ENCODE measurements at places on chromosomes 3 and 15.

DNA sequence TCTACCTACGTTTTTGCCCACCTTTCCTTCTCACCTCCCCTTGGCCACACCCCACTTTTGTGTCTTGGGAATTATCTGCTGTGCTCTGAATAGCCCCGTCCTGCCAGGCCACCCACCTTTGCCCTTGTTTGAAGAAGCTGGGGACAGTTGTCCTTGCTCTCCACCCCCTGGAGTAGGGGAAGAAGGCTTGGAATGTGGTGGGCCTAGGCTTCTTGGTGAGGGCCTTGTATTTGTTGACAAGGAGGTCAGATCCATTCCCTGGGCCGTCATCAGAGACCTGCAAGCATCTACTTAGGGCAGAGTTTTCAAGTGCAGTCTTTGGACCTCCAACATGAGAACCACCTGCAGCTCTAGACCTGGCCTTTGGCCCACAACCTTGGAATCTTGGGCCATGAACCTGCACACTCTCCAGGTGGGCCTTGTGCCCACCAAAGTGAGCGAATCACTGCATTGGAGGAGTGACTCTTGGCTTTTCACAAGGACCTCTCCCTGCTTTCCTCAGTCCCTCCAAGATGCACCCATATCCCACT is 160.6 kb downstream of the APBA2 start:
- no peak for DNase-seq

DNA sequence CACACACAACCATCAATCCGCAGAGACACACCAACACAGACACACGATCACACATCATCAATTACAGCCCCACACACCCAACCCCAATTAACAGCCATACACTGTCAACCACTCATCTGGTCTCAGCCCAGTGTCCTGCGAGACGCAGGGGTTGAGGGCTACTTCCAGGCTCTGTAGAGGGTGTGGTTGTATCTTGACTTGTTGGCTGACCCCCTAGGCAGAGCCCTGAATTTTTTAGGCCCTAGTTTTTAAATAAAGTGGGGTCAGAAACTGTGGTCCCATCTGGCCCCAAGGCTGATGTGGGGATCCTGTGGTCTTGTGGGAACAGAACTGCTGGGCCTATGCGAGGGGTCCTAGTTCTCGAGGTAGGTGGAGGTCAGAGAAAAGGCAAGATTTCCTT is 9.2 kb downstream of the VILL start:
- no peak for DNase-seq

DNA sequence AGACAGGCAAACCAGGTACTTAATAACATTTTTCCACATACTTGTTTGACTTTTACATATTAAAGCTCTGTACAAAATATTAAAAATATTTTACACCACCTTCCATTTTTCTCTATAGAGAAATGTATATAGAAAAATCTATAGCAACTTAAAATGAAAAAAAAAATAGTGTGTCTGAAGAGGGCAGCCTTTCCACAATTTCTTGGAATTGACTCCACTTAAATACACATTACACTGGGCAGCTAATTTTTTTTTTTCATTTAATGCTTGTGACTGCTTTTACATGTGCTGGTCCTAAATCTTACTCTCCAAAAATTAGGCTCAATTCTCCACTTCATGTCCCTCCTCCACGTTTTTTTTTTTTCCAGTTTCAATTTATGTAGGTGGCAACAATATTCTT is 427.0 kb upstream of the RBMS3 start:
- no peak for DNase-seq

- DNase-seq, result no peak
These were observed 112.0 kb downstream of the WNT7A start for GRCh38 chr3:13767896-13768295.

- no peak for DNase-seq
These were observed 57.6 kb downstream of the AAGAB start for GRCh38 chr15:67196672-67197363.

DNA sequence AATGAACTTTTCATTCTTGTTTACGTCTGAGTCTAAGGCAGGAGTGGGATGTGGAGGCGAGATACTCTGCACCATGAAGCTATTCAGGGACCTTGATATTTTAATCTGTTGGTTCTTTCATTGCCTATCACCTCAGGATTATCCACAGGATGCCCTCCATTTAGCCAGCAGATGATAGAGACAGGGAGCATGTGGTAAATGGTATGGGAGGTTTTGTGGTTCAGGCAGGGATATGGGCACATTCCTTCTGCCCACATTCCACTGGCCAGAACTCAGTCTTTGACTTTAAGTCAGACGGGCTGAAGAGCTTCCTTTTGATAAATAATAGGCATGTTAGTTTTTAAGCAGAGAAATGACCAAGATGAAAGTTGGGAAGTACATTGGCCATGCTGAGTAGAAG is 548.0 kb upstream of the CCDC54 start:
- no peak for DNase-seq

DNA sequence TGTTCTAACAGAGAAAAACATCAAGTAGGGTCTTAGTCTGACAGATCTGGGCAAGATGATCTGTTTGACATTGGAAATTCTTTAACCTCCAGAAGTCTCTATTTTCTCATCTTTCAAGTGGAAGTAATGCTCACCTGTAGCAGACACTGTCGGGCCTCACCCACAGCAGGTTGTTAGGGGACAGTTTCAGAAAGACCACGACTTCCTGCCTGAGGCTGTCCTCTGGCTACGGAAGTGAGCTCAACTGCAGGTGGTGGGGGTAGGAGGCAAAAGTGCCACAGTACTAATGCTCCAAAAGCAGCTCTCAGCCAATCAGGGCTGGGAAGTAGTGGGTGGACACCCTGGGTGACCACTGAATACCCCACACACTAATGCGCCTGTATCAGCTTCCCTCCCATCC is 111.4 kb upstream of the TOPAZ1 start:
- no peak for DNase-seq

- no peak for DNase-seq
These were observed 374.7 kb downstream of the IL5RA start for GRCh38 chr3:2735392-2735894.

- no peak for DNase-seq
These were observed 32.4 kb downstream of the PEAK1 start for GRCh38 chr15:77387365-77388105.

DNA sequence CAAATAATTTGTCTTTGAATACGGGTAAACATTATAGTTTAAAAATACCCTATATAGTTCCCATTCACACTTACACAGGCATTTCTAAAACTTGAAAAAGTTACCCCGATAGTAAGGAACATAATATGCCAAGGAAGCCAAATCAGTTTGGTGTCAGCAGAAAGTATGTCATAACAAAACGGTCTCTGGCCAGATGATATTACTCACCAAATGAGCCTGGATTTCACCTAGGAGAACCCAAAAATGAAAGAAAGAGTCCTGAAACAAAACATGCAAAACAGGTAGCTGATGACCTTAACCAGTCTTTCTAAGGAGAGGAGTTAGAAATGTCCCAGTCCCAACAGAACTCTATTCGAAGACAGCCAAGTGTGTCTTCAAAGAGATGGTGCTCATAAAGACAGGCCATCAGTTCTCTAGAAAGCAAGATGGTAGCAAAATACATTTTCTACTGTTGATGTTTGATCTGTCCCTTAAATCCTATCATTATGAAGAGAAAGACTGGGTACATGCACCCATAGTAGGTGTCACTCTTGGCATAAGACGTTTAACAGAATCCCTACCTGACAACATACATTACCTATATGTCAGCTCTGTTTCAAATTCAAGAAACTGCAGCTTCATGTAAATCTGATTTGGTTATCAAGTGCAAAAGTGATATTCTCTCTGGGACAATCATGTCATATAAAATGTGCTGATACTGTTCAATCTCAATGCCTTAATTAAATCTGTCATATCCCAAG is 942.5 kb downstream of the ROBO1 start:
- no peak for DNase-seq

DNA sequence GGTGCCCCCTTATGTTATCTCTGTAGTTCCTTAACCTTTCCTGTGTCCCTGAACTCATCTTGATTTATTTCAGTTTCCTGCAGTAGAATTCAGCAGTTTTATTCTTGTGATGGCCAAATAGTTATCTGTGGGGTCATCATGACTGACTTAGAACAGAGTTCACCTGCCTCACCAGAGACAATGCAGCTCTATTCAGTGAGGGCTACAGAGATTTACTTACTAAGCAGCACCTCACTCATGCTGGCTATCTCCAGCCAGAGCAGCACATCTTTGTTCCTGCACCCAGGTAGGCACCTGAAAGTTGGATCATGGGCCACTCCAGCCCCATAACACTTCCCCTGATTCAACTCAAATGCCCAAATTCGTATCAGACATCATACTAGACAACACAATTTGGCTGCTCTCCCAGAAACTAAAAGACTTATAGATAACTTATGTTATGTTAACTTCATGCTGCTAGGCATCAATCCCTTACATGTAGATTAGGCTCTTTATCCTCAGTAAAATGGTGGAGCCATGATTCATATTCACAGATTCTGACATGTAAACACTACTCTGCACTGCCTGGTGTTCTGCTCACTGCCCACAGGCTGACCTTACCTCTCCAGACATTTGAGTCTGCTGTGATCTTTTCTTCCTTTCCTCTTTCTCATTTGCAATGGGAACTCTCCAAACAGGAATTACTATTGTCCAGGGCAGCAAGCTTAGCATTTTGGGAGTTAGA is 9.3 kb upstream of the GOLGB1 start:
- no peak for DNase-seq

DNA sequence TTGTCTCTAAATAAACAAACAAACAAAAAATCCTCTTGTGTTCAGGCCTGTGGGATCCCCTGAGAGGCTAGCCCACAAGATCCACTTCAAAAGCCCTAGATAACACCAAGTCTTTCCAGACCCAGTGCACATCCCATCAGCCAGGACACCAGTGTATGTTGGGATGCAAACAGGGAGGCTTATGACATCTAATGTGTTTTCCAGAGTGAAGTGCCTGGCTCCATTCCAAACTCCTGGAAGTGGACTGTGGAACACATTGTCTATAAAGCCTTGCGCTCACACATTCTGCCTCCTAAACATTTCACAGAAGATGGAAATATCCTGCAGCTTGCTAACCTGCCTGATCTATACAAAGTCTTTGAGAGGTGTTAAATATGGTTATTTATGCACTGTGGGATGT is 57.0 kb downstream of the MLH1 start:
- no peak for DNase-seq

DNA sequence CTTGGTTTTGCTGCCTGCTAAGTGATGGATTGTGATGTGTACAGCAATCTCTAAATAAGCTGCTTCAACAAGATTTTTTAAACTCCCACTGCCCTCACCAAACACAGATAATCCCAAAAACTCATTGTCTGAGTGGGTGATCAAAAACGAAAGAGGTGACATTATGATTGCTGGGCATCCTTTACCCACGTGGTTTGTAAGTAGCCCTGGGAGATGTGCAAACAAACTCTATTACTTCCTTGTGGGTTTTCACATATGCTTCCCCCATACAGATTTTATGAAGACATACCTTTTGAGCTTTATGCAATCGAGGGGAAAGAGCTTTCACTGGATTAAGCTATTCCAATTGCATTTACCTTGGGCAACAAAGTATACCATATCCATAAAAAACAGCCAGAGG is 1000.4 kb downstream of the FHIT start:
- no peak for DNase-seq

GRCh38 chr15:38683382-38684242 is 119.0 kb upstream of the RASGRP1 start:
- DNase-seq, result peak; percentile 78

DNA sequence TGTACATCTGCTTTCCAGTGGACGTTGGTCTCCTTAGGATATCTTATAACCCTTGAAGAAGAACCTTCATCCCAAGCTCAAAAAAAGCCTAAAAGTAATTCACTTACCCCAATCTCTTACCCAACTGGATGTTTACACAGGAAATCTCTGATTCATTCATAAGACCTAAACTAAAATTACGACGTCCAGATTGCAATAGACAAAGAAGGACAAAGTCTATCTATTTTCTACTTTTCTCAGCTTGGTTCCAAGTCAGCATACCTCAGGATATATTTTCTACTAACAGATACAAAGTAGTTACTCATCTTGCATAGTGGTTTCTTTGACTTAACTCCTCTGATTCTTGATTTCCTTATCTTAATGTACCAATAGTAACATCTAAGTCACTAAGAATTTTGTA is 669.9 kb downstream of the OTOL1 start:
- no peak for DNase-seq

DNA sequence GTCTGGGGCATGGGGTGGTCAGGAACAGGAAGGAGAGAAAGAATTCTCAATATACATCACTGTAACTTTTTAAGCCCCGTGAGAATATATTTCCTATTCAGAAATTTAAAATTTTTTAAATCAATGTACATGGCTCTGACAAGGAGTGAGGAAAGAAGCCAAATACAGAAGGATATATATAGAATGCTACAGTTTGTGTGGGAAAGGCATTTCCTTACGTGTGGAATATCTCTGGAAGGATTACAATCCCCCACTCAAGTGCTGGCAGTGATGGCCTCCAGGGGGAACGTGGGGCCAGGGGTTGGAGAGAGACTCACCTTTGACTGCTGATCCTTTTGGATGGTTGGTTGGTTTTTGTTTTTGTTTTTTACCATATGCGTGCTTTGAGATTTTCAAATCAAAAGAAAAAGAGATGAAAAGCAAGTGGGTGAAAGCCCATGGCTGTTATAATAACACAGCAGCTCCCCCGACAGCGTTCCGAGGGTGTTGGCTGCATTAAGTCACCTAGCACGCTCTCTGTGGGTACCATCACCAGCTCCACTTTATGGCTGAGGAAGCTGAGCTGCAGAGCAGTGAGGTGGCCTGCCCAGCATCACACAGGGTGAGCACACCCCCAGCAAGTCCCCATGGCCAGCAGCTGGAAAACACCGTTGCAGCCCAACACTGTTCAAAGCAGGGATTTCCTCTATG is 39.9 kb downstream of the TPRA1 start:
- no peak for DNase-seq

DNA sequence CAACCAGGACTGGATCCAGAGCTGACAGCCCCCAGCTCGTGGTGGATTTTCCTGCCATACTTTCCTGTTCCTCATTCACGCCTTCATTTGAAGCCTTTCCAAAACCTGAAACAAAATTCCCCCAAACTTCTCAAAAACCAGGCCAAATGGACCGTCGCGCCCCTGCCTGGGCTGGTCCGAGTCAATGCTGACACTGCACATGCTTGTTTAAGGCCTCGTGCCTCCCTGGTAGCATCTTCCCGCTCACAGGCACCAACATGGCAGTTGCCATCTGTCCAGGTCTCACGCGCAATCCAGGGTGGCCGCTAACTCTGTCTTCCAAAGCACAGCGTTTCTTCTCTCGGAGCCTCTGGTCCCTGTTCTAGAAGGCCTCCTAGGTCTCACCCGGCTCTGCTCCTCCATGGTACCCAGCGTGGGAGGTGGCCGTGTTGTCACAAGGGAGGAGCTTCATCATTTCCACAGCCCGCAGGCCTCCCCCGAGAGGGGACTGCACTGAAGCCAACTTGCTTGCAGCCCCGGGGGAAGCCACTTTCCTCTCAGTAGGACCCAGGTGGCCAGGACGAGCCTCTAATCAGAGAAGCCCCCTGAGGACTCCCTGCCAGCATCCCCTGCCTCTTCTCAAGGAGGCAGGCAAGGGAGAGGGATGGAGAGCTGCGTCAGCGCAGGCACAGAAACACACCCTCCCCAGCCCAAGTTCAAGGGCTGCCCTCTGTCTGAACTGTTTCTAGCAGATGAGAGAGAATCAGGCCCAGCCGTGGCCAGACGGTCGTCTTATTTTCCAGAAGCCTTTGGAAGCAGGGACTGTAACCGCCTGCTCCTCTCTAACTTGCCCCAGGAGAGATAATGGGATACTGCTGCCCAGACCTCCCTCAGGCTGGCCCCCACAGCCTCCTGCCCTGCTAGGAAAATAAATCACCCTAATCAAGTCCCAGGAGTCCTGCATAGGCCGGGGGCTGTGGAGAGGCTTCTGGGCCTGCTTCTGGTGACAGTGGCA is 152.8 kb upstream of the TLE3 start:
- DNase-seq, result no peak

- DNase-seq, result peak; percentile 92
These were observed at the start of gene CHAC1 for GRCh38 chr15:40952901-40953712. CHAC1 (plus strand) TSS chr15:40953471; CDS start chr15:40953584, 113 bp downstream.
